Esophagus squamous epithelium (tissue), 5 donors: ENCODE measurements at places on chromosomes 2 and 18.

GRCh38 chr2:10798783-10799182 is 13.8 kb downstream of the PDIA6 start:
- no peak for DNase-seq

- no peak for DNase-seq
Observed at GRCh38 chr2:226115102-226115831, 684.4 kb downstream of the IRS1 start.

- no peak for DNase-seq
Observed at GRCh38 chr18:58887613-58887963, 22.9 kb downstream of the ZNF532 start.

DNA sequence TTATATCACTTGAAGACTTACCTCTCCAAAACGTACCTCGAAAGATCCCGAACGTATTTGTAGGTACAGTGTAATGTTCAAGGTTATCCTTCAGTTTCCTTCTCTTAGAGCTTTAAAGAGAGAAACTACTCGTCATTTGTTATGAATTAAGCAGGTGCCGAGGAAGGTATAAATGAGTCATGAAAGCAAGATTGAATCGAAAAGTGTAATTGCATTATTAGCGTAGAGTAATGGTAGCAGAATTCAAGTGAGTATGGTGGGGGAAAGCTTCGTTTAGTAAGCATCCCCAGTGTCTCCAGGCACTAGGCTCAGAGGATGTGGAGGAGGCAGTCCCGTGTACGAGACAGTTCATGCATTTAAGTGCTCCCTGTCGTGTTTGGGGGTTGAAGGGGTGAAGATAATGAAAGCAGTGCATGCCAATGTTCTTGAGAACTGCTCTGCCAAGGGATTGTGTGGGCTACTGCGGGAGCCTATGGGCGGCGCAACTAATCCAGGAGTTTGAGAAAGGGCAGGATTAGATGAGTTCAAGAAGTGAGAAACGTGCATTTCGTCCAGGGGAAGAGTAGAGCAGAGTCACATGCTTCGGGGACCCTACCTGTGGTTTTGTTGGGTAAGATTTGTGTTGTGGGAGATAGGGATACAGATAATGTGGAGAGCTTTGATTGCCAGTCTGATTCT is 858 bp downstream of the POLR1B start:
- no peak for DNase-seq

- DNase-seq, result no peak
Observed at GRCh38 chr18:79926306-79926705, 25.1 kb downstream of the SLC66A2 start.

DNA sequence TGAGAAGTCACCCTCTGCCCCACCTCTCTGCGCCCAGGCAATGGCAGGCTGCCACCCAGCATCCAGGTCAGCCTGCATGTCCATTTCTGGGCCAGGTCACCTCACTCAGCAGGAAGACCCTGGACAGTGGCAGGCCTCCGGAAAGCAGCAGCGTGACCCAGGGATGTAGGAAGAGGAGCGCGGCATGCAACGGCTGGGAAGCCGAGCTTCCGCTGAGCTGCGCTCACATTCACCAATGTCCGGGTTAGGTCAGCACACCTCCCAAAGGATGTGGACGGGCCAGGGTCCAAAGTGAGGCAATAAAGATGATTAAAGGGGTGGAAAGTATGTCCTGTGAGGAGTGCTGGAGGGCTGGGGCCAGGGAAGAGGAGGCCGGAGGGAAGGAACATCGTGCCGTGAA is 174.5 kb downstream of the CTIF start:
- no peak for DNase-seq

- DNase-seq, result no peak
Observed at GRCh38 chr2:1032030-1032429, 81.4 kb downstream of the SNTG2 start.

GRCh38 chr18:3319399-3319798 is 57.5 kb downstream of the MYL12B start:
- no peak for DNase-seq

GRCh38 chr18:69326094-69326493 is 74.6 kb upstream of the DOK6 start:
- no peak for DNase-seq

GRCh38 chr2:37068686-37069085 is 15.5 kb downstream of the HEATR5B start:
- DNase-seq, result no peak

- DNase-seq, result no peak
Observed at GRCh38 chr18:35733408-35733807, 151.9 kb downstream of the GALNT1 start.

GRCh38 chr2:175140332-175140731 is 27.7 kb downstream of the ATF2 start:
- DNase-seq, result no peak

DNA sequence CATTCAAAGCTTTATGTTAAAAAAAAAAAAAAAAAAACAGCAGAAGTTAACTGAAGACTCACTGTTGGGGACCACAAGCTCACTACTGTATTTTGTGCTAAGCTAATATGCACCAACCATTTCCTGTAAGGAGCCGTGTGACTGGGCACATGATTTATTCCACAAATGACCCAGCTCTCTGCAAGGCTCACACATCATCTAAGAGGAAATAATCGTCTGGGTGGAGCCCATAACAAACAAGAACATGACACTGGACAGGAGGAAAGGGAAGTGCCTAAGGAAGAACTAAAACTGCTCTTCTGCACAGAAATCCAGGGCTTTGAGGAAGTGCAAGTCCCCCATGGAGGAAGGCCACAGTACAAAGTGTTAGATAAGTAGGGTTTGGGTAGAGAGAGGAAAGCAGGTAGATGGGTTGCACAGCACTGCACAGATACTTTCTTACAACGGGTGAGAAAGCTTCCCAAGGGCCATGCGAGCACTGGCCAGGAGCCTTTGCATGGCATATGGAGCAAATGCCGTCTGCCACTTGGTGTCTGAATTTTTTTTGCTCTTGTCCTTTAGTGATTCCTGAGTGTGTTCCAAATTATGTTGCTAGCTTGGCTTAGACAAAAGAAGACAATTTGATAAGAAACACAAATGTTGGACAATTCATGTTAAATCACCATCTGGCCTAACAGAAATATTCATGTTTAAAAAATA is 24.4 kb downstream of the NFE2L2 start:
- DNase-seq, result peak; percentile 27

DNA sequence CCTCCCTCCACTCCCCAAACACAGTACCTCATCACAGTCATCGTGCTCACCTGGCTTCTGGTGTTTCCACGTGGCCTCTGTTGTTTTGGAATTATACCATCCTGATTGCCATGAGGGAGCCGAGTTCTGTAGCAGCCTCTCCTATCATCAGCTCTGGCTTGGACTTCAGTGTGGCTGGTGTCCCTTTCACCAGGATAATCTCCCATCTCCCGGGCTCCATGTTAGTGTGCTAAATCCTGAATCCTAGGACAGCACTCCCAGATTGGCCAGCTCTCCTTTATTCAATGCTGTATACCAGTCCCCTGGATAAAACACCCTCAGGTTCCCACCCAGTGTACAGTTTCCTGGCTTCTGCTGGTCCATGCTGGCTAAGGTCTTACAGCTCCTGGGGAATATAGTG is 53.3 kb downstream of the LONRF2 start:
- DNase-seq, result no peak

- no peak for DNase-seq
Observed at GRCh38 chr2:233455006-233455405, 100.7 kb downstream of the DGKD start.

DNA sequence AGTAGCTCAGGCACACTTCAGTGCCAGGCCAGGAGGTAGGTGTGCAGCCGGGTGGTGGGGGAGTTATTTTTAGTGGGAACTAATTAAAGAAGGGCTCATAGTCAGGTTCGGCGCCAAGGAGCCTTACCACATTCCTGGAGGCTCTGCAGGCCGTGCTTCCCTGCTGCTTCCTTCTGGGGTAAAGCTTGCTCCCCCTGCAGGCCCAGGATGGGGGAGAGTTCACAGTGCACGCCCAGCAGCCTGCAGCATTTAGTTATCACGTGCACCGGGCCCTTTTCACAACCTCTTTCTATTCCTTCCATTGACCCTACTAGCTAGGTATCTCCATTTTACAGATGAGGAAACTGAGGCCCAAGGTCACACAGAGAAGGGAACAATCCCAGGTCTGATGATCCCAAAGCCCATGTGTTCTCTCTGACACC is 2.5 kb downstream of the KCNF1 start:
- no peak for DNase-seq

- DNase-seq, result no peak
Observed at GRCh38 chr2:210475706-210476105, 853 bp downstream of the LANCL1 start.

- DNase-seq, result no peak
Observed at GRCh38 chr2:104969564-104969963, 68.3 kb upstream of the MRPS9 start.

DNA sequence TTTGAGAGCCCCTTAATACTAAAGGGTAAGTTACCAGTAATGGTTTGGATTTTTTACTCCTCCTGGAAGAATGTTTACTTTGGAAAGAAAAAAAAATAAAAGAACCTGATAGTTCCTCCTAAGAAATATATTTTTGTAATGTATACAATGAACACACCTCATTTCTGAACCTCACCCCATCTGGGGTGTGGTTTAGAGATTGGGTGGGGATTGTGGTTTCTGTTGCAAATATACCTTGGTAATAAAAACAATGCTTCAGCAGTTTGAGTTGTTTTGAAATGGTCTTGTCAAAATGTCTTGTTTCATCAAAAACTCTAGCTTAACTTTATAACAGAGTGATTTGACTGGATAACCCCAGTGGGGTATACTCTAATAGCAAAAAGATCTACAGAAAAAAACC is 448.9 kb upstream of the MEIS1 start:
- no peak for DNase-seq

DNA sequence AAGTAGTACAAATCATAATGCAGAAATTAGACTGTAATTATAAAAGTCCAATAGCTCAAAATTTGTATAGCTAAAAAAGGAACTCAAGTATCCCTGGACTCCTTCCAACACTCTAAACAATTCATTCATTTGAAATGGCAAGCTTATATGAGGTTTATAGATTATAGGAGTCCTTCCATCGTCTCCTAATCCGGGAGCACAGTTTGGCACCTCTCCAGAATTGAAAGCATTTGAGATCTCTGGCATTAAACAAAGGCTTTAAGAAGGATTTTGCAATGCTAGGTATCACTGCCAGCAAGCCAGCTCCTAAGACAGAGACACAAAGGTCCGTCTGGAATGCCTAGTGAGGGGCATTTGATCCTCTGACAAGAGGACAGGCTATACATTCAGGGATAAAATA is 90.9 kb downstream of the ACVR1 start:
- DNase-seq, result no peak

- DNase-seq, result no peak
Observed at GRCh38 chr2:39153312-39153711, 32.5 kb upstream of the SOS1 start.

DNA sequence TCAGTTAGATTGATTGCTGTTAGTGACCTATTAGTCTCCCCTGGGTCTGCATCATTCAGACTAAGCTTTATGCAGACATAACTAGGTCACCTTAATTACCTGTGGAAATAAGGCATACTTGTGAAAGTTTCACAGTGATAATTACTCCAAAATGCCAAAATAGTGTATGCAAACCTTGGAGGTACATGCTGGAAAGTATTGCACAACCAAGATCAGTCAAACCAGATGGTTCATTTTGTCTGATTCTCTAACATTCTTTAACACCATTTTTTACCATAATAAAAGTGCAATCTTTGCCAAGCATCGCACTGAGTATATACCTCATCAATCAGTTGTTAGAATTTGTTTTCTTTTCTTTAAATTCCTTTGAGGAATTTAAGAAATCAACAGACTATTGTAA is 186.3 kb upstream of the TMEFF2 start:
- DNase-seq, result no peak

DNA sequence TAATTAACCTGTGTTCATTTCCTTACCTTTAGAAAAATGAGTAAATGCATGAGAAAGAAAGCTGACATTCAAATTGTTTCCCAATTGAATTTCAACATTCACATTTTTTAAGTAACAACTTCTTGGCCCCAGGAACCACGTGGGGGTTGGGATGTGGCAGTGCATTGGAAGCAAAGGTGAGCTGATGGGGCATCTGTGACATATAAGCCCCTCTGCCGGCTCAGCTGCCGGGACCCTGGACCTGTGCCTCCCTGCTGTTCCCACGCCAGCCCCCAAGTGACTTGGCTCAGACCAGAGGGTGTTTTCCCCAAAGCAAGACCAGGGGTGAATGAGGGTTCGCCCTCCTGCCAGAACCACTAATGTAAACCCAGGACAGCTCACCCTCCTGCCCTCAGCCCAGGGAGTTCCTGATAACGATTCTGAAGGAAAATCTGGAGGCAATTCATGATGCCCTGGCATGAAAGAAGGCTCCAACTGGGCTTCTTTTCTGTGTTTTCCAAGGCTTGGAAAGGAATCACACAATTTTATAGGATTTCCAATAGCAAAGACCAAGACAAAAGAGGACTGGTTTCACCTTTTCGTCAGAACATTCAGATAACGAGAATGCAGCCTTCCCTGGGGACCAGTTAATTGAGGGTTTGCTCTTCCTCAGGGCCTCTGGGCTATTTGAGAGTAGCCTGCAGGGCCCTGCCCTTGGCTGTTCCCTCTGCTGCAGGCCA is 193.2 kb upstream of the TWIST2 start:
- no peak for DNase-seq

DNA sequence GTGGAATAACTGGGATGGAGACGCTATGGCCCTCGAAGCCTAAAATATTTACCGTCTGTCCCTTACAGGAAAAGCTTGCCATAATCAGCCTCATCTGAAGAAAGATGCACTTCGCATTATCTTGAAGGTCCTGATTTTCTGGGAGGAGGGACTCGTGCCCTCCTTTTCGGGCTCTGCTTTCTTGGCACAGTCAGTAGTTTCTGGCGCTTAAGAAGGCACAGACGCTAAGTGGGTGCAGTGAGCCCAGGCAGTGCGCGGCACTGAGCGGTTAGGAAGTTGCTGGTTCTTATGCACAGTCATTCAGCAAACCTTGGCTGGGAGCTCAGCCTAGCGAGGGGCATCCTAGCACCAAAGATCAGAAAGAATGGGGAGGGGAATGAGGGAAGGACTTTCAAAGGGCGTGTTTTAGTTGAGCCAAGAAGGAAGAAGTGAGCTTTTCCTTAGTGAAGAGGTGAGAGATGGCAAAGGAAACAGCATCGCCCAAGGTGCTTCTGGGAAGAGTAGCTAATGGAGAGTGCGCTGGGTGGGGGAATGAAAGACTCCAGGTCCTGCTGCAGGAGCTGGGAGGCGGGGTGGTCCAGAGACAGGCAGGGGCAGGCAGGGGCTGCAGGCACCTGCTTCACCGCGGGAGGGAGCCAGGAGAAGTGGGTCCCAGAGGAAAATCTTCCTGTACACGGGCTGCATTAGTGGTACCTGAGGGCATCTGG is 64.1 kb downstream of the ZCCHC2 start:
- no peak for DNase-seq

DNA sequence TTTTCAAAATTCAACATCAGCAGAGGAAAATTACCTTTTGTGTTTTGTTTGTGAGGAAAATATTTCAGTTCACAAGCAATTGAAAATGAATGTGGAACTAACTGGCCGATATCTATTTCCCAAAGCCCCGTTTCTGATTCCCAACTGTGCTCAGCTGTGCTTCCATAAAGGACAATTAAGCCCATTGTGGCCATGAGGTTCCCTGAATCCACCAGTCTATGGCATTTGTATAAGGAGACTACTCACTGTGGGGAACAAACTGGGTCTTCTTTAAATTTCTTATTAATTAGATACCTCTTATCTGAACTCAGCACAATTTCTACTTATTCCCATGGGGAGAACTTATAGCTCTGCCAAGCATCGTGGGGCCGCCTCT is 31.4 kb upstream of the AGAP1 start:
- DNase-seq, result no peak

- DNase-seq, result no peak
Observed at GRCh38 chr2:200095436-200095835, 140.1 kb downstream of the MAIP1 start.

GRCh38 chr2:72261076-72261475 is 113.4 kb upstream of the CYP26B1 start:
- DNase-seq, result no peak
